ENCODE measurements at places on chromosomes 5 and 9. TPM values are rescaled to one million over a fixed set of nuclear protein-coding genes. Genes with fewer than 3 reads are reported as not detected.

DNA sequence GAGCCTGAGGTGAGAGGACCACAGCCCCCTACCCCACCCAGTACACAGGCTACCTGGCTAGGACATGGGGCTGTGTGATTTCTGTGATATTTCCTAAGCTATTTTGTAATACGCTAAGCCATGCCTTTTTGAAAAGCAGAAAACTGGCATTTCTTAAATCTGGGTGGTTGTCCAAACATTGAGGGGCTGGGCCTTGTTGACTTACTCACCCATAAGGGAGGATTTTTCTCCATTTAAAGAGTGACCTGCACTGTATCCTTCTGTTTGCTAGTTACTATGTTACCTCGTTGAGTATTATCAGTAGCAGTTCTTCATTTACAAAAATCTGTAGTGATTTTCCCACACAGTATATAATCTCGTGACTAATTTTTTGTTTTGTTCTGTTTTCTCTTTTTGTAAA lies 117.5 kb upstream of the OTULINL start:
- no peak for DNase-seq

- DNase-seq = peak; percentile 9
Observed at GRCh38 chr5:172953776-172954675, 5.2 kb upstream of the RPL26L1 start.

- DNase-seq = peak; percentile 96
Observed at GRCh38 chr9:137618105-137619067, at the start of gene EHMT1. TSS of gene EHMT1 (plus strand) at chr9:137619005. CDS start at chr9:137619029, 24 bp downstream.

DNA sequence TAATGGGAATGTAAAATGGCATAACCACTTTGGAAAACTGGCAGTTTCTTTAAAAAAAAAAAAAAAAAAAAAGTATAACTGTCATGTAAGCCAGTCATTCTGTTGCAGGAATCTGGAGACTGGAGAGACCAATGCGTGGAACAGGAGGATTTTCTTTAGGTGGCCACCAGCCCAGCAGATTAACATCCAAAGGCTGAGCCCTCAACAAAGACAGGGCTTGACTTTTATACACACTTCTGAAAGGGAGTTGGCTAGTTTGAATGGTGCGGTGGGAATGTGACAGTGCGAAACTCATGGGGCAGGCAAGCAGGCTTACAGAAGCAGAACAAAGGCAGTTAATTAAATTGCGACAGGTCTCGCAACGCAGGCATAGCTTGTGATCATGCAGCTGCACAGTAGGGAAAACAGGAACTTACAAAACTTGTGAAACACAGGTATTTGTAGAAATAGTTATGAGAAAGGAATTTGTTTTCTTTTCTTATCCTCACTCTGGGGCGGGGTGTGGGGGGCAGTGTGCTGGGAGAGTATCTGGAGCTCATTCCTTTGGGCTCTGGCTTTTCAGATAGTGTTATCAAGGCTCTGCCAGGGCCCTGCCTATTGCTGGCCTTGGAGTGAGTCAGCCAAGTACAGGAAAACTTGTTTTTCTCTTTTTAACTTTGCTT lies 12.0 kb downstream of the UIMC1 start:
- DNase-seq = peak; percentile 83

DNA sequence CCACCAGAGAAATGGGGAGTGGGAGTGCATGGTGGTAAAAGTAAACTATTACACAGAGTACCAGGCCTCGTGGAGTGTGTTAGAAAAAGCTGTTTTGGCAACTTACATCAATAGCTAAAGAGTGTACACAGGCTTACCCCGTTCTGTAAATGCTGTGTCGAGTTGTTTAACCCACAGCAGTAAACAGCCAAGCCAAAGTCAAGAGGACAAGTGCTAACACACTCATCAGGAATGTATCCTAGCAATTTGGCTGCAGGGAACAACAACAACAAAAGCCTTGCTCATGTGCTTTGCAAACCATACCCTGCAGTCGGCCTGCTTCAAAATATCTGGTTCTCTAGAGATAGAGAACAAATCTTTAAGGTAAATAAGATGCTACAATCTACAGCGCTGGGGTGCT lies 15.9 kb downstream of the DAP start:
- no peak for DNase-seq

- DNase-seq = no peak
Observed at GRCh38 chr5:171175746-171176145, 133.3 kb upstream of the TLX3 start.

- DNase-seq = no peak
Observed at GRCh38 chr9:127543221-127543620, 68.9 kb upstream of the STXBP1 start.

DNA sequence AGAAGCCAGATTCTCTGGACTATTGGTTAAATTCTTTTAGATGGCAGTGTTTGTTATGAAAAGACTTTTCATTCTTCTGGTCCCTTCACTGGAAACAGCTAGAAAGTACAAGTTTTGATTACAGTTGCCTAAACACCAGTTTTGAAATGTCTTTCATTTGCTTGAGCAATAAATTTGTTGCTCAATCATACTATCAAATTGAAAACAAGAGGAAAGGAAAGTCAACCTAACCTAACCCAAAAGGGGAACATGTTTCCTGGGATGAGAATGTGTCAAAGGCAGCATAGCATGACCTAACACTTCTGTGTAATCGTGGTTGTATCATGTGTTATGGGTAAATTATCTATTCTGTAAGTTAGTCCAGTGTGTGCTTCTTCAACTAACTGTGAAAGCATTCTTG lies 213.2 kb downstream of the TMC1 start:
- no peak for DNase-seq

DNA sequence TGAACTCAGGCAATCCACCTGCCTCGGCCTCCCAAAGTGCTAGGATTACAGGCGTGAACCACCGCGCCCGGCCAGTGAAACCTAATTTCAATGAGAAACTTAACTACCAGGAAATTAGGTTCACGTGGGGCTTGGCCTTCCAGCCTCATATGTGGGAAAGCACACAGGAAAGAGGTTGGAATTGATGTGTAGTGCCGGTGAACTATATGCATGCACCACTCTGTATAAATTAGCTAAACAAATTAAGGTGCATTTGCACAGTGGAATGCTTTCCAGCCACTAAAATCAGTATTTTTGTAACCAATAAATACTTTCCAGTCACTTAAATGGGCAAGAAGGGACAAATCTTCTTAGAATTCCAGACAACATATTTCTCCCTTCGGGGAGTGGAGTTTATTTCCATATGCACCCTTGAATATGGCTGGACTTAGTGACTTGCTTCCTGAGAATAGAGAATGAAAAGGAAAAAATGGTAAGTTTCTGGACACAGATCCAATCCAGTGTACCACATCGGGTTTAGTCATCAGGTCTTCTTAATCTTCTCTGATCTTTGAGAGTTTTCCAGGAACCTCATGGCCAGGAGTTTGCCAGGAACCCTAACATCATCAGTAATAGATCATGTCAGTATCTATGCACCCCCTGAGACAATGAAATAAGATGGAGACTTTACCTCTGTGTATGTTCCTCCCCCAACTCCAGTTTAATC lies 24.9 kb downstream of the ATOX1 start:
- no peak for DNase-seq

DNA sequence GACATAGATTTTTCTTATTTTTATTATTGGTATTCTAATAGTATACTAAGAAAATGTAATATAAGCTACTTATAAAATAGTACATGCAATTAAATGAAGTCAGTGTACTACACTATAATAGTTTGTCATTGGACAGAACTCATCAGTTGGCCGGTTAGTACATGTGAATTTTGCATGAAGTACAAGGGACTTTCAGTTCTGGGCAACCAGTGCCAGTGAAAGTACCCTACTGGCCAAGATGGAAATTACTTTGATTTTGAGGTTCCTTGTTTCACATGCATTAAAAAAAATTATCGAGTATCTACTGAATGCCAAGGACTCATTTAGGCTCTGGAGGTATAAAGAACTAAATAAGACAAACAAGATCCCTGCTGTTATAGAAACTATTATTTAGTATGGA lies 213.4 kb upstream of the ELL2 start:
- no peak for DNase-seq

GRCh38 chr9:137387114-137387890 lies 35.7 kb downstream of the EXD3 start:
- no peak for DNase-seq

DNA sequence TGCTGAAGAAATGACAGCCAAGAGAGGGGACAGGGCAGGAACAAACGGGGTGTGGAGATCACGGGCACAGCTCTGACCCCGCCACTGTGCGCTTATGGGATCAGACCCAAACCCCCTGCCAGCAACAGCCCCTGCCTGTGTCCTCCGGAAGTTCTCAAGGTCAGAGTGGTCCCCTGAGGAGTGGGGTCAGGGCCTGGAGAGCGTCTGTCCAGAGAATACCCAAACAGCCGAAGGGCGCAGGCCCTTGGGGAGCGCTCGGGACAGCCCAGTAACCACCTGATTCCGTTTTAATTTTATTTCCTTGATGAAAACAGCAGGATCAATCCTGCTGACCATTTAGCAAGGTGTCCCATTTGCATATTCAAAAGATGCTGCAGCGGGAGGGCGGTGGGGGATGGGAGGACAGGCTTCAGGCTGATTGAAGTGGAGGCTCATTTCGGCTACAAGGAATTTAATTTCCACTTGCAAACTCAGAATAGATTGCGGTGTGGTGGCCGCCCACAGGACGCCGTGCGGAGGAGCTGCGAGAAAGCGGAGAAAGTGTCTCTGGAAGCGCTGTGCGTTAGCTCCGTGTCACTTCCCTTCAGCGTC lies 32.6 kb upstream of the TMEM250 start:
- no peak for DNase-seq

DNA sequence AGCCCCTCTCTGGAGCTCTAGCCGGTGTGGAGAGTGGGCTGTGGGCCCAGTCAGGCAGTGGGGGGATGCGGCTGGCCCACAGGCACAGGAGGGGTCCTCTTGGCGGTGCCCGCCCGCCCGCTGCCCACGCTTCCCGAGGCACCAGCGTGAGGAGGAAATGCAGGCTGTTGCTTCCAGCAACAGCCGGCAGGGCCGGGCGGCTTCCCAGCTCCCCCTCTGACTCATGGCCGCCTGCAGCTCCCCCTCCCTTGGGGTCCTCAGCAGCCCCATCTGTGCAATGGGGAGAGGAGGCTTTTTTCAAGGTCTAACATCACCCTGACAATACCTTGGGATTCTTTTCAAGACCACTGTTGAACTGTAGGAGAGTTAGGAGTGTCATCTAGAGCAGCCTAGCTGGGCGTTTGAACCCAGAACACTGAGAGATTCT lies 10.4 kb downstream of the CXXC5 start:
- DNase-seq = peak; percentile 84

DNA sequence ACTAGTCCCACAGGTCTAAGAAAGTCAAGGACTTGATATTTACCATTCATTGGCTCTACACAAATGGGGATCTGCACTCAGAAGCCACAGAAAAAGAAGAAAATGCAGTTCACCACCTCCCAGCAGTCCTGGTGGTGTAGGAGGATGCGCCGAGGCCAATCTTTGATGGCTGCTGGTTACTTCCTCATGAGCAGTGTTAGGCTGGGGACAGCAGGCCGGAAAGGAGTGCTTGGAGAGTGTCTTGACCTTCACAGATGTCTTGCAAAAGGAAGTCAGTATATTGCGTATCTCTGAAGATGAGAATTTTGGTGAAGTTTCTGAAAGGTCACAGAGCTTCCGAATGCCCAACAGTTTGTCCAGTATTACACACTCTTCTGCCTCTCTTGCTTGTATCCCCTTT lies 597.0 kb downstream of the EBF1 start:
- no peak for DNase-seq

DNA sequence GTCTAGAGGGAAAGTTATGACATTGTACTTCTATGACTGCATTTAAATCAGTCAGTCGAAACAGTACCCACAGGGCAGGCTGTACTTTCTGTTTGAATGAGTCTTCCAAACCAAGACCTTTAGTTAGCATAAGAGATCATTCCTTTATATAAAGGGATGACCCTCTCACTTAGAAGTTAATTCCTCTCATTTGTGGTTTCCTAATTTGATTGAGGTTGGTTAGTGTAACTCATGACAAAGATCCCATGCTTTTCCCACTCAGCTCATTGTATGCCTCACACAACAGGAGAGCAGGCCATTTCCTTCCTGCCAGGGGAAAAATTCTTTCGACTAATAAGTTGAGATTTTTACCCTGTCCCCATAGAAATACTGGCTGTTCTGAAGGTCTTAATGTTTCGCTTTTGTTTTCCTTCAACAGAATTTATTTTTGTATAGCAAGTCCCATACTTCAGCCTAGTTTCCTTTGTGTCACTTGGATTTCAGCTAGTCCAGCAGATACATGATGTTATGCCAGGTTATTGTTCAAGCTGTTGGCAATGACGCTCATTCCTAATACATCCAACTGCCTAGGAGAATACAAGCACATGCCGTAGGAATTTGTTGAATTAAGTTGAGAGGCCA lies 500.7 kb downstream of the SPATA31D1 start:
- DNase-seq = no peak

DNA sequence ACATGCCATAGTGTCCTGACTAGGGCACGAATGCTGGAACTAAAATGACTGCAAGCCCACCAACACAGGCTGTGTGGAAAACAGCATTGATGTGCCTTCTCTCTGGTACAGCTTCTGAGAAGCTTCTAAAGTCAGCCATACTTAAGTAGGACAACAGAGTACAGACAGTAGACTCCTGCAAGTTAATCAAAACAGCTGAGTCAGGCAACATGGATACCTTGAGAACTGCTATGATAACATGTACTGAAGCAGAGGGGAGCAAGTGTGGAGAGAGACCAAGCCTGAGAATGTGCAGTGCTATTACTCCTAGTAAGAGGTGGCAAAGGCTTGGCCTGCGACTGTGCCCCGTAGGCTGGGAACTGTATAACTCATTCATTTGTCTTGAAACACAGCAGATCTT lies 2.5 kb downstream of the ISCA1 start:
- no peak for DNase-seq

GRCh38 chr5:111422245-111422644 lies 90.1 kb downstream of the STARD4 start:
- DNase-seq = no peak

DNA sequence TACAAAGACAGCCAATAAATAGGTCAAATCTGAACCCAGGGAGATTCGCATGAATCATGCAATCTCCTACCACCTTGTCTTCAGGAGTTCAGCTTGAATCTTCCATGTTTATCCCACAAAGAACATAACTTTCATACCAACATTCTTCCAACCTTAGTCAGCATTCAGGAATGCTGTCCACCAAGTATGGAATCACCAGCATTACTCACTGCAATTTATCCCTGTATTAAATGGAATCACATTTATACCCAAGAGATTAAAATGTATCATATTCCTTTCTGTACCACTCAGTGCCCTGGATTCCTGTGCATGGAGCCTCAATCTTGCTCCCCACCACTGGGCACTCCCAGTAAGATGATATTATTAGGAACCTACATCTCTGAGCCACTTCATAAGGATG lies 162.6 kb downstream of the GLIS3 start:
- DNase-seq = no peak

The FOXE1 gene
- total RNA-seq = not detected

The DRD1 gene
- not detected for total RNA-seq

The GBGT1 gene
- 16.8 TPM for total RNA-seq

The TXNDC8 gene
- total RNA-seq = not detected

The LPAR1 gene
- total RNA-seq = 35.7 TPM

The SLC6A7 gene
- not detected for total RNA-seq

The ARHGEF39 gene
- total RNA-seq = 2.1 TPM

The IL11RA gene
- 34.1 TPM for total RNA-seq

The TOPORS gene
- total RNA-seq = 11.9 TPM

The DBH gene
- total RNA-seq = not detected

Data from spleen (tissue), 13 donors.